Mesothelial cell of epicardium (in vitro differentiated cells): ENCODE measurements at places on chromosomes 13 and 19. TPM values are rescaled to one million over a fixed set of nuclear protein-coding genes. Genes with fewer than 3 reads are reported as not detected.

Gene C5AR2
- not detected in 3 replicates for total RNA-seq

Gene TRPM4
- total RNA-seq: 45.9 to 58.5 TPM (median 53.5 TPM) in 3 replicates

Gene MIR17HG
- total RNA-seq: 15.1 to 16.5 TPM (median 16.3 TPM) in 3 replicates

DNA sequence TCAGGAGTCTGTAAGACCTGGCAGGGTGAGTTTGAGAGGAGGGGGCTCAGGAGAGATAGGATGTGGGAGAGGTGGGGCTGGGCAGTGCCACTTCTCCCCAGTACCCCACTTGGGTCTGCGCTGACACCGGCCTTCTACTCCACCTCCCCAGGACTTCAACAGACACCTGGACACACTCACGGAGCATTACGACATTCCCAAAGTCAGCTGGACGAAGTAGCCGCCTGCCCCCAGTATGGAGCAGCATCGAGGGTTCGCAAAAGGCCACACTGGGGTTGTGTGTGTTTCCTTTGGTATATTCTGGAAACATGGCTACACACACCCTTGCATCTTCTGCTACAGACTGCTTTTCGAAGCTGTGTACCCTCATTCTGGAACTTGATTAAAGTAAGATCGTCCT is 5.5 kb downstream of the FAM32A start:
- peaks cover 23% of the 10 kb centered on the region for H3K36me3 ChIP-seq
- DNase-seq: no peak
- no peaks in the 10 kb centered on the region for H3K27me3 ChIP-seq
- H3K4me1 ChIP-seq: peaks cover 12% of the 10 kb centered on the region

DNA sequence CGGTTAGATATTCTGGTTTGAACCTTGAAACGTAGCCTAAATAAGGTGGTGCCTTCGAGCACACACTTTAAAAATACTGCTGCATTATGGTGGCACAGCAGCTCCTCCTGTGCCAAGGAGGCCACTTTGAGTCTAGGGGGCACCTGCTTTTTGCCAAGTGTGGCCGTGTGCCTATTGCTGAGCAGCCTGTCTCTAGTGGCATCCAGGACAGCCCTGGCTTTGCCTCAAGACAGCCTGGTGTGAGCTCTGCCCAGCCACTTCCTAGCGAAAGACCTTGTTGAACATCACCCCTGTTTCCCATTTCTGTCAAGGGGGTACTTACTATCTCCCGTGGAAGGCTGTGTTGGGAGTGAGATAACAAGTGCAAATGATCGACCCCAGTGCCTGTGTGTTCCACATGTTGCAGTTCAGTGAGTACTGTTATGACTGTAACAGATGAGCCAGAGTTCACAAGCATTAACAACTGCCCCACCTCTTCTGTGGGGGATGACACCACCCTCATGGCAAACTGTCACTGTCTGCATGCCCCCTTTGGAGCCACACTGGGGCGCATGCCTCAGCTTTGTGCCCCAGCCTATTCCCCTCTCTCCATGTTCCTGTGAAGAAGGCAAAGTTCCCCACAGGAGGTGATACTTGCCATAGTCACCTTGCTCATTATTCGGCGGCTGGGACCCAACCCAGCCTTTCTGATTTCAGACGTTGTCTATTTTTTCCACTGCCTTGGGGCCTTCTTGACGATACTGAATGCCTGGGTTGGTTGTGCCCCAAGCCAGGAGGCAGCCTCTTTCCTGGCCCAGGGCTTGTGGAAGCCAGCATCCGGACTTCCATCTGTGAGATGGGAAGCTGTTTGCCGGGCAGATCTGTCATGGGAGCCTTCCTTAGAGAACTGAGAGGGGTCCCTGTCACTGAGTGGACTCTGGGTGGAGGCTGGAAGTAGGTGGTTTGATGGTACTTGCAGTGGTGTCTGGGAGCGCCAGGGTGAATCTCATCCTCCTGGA is 5.4 kb downstream of the GATAD2A start:
- peak overlapping the region; percentile 52 for H3K27ac ChIP-seq
- no peak overlapping the region for H3K4me3 ChIP-seq
- peaks cover 6% of the 10 kb centered on the region for H3K36me3 ChIP-seq

DNA sequence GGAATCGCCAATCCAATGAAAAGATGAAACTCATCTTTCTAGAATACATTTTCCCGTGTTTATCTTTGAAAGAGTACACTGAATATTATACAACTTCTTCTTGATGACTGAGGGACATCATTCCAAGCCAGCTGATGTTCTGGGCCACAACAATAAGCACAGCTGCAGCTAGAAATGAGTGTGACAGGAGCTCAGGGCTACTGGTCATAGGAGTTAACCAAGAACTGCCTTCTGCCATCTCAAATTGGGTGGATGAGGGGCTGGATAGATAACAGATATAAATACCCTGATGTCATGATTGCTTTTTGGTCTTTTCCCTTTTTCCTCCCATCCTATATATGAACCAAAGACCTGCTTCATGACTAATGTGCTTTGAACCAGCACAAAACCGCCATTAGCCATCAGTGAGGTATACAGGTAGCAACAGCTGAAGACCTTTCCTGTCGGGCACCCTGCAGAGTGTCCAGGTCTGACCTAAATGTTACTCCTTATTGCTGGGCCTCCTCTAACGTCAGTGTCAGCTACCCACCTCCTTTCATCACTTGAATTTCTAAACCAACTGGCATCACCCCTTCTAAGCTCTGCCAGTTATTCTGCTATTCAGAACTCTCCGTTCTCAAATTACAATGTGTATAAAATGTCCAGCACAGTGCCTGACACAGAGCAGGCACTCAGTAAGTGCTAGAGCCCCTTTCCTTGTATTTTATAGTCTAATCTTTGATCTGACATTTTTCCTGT is 178.2 kb downstream of the ENOX1 start:
- H3K36me3 ChIP-seq: peaks cover 11% of the 10 kb centered on the region
- H3K4me3 ChIP-seq: no peak overlapping the region
- H3K27me3 ChIP-seq: no peaks in the 10 kb centered on the region

- H3K27ac ChIP-seq: no peak overlapping the region
- H3K36me3 ChIP-seq: no peaks in the 10 kb centered on the region
- DNase-seq: no peak
- H3K27me3 ChIP-seq: peaks cover 7% of the 10 kb centered on the region
Observed at GRCh38 chr19:38537071-38537936, 80.4 kb downstream of the MAP4K1 start.

DNA sequence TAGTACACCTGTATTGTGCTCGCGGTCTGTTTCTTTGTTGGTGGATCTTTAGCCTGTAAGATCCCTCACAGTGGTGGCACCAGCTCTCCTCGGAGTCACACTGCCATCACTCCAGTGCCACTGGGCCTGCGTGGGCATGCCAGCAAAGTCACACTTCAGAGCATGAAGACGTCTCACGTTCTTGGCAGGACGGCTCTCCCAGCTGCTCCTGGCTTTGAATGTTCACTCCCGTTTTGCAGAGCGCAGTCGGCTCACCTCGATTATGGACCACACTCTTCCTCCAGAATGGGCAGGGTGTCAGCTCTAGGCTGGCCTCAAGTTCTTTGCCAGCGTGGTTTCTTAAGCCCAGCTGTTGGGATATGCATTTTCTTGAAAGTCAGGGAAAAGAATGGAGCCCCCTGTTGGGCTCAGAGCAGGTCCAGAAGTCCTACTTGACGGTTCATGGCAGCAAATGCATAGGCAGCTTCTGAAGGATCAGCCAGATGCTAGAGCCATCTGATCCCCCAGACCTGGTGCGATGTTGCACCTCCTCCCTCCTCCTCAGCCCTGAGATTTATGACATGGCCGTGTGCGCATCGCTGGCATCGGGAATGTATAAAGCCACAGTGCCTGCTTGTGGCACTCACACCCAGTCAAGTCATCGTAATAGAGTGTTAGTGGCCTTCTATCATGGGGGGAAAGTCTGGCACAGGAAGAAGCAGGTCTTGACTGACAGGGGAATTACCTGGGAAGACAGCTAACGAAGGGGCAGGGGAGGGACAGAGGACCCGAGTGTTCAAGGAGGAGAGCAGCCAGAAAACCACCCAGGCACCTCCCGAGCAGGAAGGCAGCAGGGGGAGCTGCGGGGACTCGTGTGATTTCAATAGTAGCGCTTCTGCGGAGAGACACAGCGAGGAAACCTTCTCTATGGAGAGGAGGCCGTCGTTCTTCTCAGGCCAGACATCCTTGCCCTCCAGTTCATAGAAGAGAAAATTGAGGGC is 40.2 kb upstream of the NPAS1 start:
- no peaks in the 10 kb centered on the region for H3K27me3 ChIP-seq
- H3K4me3 ChIP-seq: no peak overlapping the region
- peaks cover 45% of the 10 kb centered on the region for H3K4me1 ChIP-seq

- no peaks in the 10 kb centered on the region for H3K4me1 ChIP-seq
- DNase-seq: no peak
- H3K27ac ChIP-seq: no peak overlapping the region
- no peaks in the 10 kb centered on the region for H3K36me3 ChIP-seq
- H3K4me3 ChIP-seq: no peak overlapping the region
Observed at GRCh38 chr19:1837625-1838105, 10.6 kb downstream of the REXO1 start.

DNA sequence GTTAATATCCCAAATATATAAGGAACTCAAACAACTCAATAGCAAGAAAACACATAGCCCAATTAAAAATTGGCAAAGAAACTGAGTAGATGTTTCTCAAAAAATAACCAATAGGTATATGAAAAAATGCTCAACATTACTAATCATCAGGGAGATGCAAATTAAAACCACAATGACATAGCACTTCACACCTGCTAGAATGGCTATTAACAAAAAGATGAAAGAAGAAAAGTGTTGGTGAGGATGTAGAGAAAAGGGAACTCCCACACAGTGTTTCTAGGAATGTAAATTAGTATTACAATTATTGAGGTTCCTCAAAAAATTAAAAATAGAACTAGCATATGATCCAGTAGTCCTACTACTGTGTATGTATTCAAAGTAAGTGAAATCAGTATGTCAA is 1212.8 kb downstream of the DIAPH3 start:
- no peak for DNase-seq
- H3K36me3 ChIP-seq: peaks cover 5% of the 10 kb centered on the region
- no peak overlapping the region for H3K27ac ChIP-seq

DNA sequence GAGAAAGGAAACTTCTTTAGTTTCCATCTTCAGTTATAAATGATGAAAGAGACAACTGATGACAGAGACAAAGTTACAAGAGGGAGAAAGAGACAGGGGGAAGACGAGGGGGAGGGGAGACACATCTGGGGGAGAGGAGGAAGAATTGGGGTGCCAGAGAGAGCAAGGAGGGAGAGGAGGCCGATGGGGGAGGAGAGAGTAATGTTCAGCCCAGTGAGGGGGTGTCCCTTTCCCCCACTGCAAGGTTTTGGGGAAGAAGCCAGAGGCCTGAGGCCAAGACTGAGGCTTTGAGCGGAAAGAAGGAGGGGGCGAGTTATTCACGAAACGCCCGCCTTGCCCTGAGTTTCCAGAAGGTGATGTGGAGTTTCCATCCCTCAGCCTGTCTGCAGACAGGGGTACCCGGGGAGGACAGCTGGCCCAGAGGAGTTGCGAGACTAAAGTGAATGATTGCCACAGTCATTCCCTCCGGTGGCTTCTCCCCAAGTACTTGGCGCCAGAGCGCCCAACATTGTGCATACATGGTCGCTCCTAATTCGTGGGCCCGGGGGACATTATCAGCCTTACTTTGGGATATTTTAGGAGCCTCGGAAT is 558 bp upstream of the PPAN start:
- peak overlapping the region; percentile 85 for H3K4me3 ChIP-seq
- peaks cover under 1% of the 10 kb centered on the region for H3K27me3 ChIP-seq
- H3K36me3 ChIP-seq: peaks cover 14% of the 10 kb centered on the region
- DNase-seq: no peak
- H3K4me1 ChIP-seq: peaks cover 15% of the 10 kb centered on the region

DNA sequence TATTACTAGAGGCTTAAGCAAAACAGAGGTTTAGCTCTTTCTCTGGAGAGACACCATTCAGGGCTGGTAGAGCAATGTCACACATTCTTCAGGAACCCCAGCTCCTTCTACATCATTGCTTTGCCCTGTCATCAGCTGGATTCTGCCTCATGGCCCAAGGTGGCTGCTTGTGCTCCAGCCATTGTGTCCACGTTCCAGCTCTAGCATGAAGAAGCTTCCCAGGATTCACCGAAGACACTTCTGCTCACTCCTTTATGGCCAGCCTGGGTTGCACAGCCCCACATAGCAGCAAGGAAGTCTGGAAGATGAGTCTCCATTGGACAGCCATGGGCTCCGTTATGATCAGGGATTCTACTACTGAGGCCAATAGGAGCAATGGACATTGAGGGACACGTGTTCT is 13.2 kb downstream of the PGLS start:
- DNase-seq: no peak
- no peaks in the 10 kb centered on the region for H3K4me1 ChIP-seq
- H3K27ac ChIP-seq: no peak overlapping the region

DNA sequence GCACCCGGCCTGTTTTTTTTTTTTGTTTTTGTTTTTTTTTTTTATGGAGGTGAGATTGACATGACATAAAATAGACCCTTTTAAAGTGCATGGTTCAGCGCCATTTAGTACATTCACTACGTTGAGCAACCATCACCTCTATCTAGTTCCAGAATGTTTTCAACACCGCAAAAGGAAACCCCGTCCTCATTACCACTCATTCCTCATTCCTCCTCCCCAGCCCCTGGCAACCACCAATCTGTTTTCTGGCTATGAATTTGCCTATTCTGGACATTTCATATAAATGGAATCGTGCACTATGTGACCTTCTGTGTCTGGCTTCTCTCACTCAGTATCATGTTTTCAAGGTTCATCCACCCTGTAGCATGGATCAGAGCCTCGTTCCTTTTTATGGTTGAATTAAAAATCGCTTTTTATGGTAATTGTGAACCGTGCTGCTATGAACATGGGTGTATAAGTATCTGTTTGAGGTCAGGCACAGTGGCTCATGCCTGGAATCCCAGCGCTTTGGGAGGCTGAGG is 9.9 kb upstream of the ADGRE5 start:
- peaks cover 9% of the 10 kb centered on the region for H3K4me1 ChIP-seq
- no peak for DNase-seq
- H3K27me3 ChIP-seq: no peaks in the 10 kb centered on the region
- H3K27ac ChIP-seq: no peak overlapping the region

- peaks cover 15% of the 10 kb centered on the region for H3K36me3 ChIP-seq
- no peaks in the 10 kb centered on the region for H3K27me3 ChIP-seq
- H3K27ac ChIP-seq: peak overlapping the region; percentile 45
Observed at GRCh38 chr13:113495494-113496210, 5.1 kb upstream of the DCUN1D2 start.

DNA sequence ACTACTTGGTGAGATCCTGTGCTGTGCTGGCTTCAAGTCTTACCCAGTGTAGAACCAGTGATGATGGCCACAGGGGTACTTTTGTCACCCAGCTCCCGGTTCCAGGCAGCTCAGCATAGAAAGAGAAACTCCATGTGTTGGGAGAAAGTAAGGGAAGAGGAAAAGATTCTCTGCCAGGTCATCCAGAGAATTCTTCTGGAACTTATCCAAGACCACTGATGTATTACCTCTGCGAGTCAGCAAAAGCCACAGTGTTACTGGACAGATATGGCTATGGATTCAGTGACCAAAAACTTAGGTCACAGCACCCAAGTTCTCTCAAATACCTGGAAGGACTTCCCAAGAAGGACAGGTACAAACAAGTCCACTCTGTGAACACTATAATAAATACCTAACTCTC is 399.5 kb upstream of the MIR17HG start:
- no peaks in the 10 kb centered on the region for H3K27me3 ChIP-seq
- no peak overlapping the region for H3K27ac ChIP-seq
- no peaks in the 10 kb centered on the region for H3K36me3 ChIP-seq
- no peak for DNase-seq
- no peak overlapping the region for H3K4me3 ChIP-seq
- H3K4me1 ChIP-seq: no peaks in the 10 kb centered on the region
